ENCODE measurements at places on chromosomes 7 and 10. TPM values are rescaled to one million over a fixed set of nuclear protein-coding genes. Genes with fewer than 3 reads are reported as not detected.

The VSTM2A gene
- total RNA-seq = not detected

The HACD1 gene
- 0.61 TPM for total RNA-seq

The JMJD1C gene
- 94.4 TPM for total RNA-seq

The CYP2C9 gene
- total RNA-seq = not detected

The MRC1 gene
- 1.7 TPM for total RNA-seq

The DHX32 gene
- 19.1 TPM for total RNA-seq

The TEX36 gene
- total RNA-seq = not detected

The PCLO gene
- total RNA-seq = not detected

The ADGRA1 gene
- not detected for total RNA-seq

All from activated naive CD8-positive, alpha-beta T cell treated with anti-CD3 and anti-CD28 coated beads, Interleukin-2, amount 10 ng/mL, durations not matched to agents 7 days and 5 days (primary cell).